ENCODE measurements at places on chromosomes 5 and 9.

DNA sequence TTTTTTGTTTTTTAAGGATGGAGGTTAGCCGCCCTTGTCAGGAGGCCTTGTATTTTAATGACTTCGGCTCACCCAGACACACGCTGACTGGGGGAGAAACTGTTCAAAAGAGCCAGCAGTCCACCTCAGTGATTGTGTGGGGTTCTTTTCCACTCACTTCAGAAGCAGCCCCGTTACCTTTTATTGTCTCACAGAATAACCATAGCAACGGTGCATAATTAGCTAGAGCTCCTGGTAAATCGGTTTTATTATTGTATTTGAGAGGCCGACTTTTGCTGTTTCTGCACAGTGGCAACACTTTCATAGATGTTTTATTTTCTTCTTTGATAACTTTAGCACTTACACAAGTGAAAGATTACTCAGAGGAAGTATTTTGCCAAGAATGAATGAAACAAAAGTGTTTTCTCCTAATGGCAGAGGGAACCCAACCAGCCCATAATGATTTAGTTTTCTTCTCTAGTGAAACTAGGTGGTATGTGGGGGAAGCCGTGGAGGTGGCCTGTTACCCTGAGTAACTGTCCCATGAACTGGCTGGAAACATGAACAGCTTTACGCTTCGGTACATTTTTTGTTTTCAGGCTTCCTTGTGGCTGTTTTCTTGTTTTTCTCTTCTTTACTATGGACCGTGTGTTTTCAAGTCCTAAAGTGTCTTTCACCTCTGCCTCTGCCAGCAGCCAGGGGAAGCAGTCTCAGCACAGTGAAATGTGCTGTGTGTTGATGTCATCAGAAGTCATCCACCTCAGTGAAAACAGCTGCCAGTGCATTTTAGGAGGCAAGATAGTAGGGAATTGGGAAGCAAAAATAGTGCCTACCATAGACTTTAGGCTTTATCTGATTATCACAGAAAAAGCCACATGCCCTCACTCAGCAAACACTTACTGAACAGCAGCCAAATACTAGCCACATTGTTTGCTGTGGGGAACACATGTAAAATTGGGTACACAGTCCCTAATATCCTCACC, 414.7 kb downstream of the KDM4C start:
- no peak for DNase-seq

GRCh38 chr9:137814841-137815240, 62.7 kb upstream of the CACNA1B start:
- DNase-seq: no peak

DNA sequence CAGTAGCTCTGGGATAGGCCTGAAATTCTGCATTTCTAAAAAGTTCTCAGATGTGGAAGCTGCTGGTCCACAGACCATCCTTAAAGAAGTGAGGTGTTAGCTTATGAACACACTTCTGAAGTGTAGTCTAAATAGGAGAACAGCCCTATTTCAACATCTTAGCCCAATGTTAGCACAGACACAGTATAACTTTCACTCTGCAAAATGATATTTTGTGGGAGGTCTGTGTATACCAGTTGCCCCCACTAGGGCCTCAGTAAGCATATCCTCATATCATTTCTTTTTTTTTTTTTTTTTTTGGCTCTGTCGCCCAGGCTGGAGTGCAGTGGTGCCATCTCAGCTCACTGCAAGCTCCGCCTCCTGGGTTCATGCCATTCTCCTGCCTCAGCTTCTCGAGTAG, 7.5 kb upstream of the HABP4 start:
- DNase-seq: no peak

DNA sequence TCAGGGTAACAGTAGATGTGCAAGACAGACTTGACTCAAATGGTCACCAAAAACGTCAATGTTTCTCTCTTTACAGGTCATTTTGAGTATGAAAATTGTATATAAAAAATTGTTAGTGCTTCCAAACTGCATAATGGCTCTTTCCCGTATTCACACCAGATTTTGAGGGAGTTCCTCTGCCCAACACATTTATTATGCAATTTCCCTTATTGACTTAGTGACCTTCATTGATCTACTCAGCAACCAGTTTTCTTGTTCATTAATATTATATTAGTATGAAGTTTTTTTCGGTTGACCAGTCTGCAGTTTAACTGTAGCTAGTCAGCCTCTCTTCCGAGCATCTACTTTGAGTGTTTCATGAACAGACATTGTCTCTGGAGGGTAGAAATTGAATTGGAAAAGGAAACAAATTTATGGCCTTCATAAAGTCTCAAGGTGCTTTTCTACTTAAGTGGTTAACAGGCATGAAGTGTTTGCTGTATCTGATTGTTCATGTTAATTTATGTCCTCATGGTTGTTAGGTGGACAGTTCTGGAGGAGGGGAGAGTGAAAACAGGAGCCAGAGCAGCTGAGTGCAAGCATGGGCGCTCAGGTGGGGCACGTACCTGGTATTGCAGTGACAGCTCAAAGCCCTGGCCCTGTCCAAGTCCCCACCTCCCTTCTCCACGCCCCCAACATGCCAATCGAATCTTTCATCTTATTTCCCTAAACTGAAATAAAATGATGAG, 240.2 kb downstream of the RFK start:
- no peak for DNase-seq

DNA sequence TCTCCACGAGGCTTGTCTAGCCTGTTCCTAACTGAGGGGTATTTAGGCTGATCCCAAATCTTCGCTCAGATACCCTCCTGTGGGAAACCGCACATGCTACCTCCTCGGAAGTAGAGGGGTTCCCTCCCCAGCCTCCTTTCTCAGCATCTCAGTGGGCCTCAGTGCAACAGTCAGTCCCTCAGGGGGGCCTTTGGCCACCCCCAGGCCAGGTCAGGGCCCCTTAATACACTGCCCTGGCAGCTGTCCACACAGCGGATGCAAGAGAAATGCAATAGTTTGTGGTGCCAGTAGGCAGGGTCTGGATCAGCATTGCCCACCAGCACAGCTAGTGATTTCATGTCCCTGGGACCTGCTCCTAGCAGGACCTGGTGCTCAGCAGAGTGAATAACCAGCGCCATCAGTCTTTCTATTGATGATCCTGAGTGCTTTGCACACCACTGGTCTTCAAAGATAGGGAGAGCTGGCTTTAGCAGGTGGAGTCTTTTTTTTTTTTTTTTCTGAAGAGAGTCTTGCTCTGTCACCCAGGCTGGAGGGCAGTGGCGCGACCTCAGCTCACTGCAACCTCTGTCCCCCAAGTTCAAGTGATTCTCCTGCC, 7.5 kb downstream of the PLPP7 start:
- DNase-seq: no peak

DNA sequence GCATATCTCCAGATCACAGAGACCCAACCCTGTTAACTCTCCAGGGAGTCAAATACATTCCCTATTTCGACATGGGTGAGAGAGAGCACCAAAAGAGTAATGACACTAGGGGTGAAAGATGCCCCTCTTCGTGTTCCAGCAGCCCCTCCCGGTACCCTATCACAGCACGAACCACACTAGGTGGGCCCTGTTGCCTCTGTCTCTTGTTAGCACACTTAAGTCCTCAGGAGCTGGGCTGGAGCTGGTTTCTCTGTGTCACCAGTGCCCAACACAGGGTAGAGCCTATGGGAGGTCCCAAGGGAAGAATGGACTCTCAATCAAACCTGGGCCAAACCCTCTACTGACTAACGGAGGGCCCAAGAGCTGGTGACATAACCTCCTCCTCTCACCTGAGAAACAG, 1.2 kb downstream of the CDK20 start:
- DNase-seq: no peak

DNA sequence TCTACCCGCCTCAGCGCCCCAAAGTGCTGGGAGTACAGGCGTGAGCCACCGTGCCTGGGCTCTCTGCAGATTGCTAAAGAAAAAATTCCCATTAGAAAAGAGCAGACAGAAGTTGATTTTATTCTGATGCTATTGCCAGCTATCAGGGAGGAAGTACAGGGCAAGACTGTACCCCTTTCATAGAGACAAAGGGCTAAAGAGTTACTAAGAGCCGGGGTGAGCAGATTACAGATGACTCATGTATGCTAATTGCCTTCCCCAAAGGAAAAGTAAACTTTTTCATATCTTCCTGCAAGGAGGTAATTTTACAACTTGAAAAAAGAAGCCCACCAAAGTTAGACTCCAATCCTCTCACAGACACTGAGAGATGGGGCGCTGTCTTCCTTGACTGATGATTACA, 42.3 kb upstream of the MCTP1 start:
- no peak for DNase-seq

- DNase-seq: no peak
Measured at GRCh38 chr9:123175854-123176629, 92.3 kb downstream of the STRBP start.

- no peak for DNase-seq
Measured at GRCh38 chr9:84916769-84917168, 247.2 kb downstream of the NTRK2 start.

DNA sequence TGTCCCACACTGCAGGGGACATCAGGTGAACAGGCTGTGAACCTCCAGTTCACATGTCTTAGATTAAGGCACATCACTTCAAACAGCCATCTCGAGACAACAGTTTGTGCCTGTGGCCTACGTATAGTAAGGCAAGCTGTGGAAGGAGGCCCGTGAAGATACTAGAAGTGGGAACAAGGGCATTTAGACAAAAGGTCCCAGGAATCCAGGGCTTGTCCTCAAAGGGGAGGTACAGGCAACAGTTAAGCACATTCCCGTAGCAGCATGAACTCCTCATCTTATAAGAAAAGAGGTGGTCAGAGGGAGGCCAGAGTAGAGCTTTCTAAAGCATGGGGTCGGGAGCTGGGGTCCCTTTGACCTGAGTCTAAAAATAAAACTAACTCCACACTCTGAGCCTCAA, 122.5 kb upstream of the TRPM3 start:
- DNase-seq: no peak

GRCh38 chr9:72909428-72909827, 43.4 kb downstream of the ALDH1A1 start:
- no peak for DNase-seq

- DNase-seq: no peak
Measured at GRCh38 chr9:124790801-124791505, 14.0 kb downstream of the OLFML2A start.

All from muscle of arm (tissue), 14 donors.